ENCODE measurements at places on chromosomes 2 and 18.

GRCh38 chr2:107576991-107577390 is 249.7 kb upstream of the RGPD4 start:
- DNase-seq, result no peak

DNA sequence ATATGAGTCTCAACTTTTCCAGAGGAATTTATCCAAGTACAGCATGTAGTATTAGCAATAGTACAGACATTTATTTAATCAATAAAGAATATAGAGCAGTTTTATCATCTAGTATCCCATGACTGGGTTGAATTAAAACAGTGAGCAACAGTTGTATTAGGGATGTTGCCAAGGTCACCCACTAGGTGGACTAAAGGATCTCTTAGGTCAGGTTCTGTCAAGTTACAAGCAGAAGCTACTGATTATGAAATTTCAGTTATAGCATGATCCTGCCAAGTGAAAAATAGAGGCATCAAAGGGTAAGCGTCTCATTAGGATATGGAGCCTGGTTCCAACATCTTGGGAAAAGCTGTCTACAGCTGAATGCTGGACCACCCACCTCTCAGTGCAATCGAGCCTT is 52.1 kb upstream of the LAPTM4A start:
- peak; percentile 50 for DNase-seq

DNA sequence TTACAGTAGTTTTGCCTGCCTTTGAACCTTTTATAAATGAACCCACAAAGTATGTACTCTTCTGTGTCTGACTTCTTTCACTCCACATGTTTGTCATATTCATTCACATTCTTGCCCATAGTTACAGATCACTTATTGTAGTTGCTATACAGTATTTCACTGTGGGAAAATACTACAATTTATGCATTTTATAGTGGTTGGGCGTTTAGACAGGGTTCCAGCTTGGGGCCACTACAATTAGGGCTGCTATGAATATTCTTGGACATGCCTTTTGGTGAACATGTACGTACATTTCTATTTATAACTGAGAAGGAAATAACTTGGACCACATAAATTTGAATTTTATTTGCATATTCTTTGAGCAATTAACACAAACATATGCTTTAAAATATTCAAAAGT is 15.4 kb upstream of the PMAIP1 start:
- no peak for DNase-seq

DNA sequence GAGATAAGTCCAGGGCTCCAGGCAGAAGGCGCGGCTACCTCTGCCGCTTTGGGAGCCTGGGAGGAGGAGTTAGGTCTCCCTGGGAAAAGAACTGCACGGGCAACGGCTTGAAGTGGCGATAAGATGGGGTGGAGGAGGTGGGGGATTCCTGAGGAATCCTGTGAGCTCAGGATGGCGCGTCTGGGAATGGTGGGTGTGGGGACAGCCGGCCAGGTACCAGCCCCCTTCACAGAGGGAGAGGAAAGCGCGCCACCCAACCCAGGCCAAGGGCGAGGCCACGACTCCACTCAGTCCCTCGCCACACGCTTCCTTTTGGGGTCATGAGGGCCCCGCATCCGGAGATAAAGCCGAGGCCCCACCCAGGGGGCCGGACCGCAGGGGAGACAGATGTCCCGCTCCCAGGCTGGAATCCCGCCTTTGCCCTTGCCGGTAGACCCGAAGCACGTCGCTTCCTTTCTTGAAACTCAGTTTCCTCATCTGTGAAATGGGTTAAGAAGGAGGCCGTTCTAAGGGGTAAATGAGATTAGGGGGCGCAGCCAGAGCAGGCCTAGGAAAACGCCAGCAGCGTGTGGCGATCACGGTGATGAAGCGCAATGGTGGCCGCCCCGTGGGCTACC is 1.7 kb upstream of the CTDSP1 start:
- peak; percentile 79 for DNase-seq

DNA sequence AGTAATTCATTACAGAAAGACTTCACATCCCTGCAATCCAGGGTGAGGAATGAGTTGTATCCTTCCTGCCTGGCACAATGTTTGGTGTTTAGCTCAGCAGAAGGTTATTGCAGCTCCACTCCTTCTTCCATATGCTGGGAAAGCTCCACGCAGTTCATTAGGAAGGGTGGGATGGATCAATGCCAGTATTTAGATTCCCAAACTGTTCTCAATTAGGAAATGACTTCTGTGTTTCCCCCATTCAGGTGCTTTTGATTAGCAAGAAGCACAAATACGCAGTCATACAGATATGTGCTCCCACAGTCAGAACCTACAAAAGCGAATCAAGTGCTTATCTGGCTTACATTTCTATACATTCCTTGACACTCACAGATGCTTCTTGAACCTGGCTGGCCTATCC is 340.6 kb downstream of the NYAP2 start:
- peak; percentile 18 for DNase-seq

GRCh38 chr2:152406836-152407161 is 71.8 kb downstream of the FMNL2 start:
- no peak for DNase-seq

- peak; percentile 41 for DNase-seq
Measured at GRCh38 chr18:58209326-58209725, 165.3 kb downstream of the NEDD4L start.

- no peak for DNase-seq
Measured at GRCh38 chr2:206368484-206368883, 74.8 kb upstream of the ADAM23 start.

DNA sequence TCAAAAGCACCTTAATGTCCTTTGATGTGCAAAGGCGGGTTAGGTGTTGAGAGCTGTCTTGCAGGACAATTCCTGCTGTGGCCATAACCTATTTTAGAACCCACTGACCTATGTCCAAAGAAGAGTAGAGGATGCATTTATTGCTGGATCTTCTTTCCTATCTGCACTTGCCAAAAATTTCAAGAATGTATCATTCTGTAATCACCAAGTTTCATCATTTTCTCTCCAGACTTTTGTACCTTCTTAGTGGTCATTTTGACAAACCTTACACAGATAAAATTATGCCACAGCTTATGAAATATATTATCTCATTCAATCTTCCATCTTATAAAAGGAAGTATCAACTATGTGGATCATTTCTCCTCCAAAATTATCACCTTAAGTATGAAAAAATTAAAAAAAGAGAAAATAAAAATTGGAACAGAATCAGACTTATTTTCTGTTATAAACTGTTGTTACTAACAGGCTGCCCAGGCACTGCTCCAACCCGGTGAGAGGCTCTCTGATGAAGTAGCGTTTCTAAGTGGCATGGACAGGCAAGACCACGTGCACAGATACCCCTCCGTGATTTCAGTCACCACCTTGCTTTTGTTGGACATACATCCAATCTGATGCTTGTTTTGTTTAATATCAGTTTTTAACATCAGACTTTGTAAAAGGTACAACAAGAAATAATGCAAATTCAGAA is 559.9 kb upstream of the ID2 start:
- DNase-seq, result peak; percentile 39

DNA sequence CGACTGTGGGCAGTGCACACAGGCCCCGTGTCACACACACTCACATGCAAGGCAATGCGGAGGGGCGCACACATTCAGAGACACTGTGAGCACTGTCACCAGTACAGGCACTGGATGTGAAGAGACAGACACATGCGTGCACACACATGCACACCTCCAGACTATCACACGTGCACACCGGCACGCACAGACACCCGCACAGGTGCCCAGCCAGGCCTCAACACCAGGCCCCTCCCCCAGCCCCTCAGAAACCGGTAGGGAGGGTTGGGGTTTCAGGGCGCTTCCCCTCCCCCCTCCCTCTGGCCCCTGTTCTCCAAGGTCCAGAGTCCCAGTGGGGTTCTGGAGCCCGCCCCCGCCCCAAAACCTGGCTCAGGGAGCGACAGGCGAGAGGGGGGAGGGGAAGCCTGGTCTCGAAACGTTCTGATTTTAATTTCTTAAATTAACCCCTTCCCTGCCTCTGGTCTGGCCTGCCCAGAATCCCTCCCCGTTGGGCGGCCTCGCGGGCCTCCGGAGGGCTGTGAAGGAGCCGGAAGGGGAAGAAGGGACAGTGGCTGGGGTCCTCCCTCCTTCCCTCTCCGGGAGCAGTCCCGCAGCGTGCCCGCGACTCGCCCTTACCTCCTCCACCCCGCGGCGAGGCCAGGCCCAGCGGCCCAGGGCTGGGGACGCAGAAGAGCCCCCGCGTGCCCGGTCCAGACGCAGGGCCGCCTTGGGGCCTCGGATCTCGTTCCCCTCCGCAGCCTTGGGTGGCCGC is 558 bp downstream of the FBXO41 start:
- no peak for DNase-seq

Measured in cardiac fibroblast (primary cell).